Activated T-helper 9 cell treated with anti-CD3 and anti-CD28 coated beads, Interleukin-2, amount 50 U/mL, for 16 hours (primary cell): ENCODE measurements at places on chromosomes 11 and 22.

DNA sequence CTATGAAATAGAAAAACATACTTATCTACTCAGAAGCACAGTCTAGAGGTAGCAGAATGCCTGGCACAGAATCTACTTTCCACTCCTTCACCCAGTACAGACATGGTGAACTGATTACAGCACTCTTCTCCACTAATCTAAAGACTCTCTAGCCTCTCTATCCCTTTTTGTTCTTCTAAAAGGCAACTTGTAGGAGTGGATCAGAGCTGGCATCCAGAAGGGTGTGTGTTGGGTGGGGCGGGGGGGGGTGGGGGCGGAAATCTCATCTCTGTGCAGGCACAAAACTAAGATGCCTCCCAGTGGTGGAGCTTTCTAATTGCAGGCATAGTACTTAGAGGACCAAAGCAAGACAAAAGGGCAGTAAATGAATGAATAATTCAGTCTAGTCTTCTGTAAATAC, 11.5 kb upstream of the EMID1 start:
- no peak for DNase-seq

DNA sequence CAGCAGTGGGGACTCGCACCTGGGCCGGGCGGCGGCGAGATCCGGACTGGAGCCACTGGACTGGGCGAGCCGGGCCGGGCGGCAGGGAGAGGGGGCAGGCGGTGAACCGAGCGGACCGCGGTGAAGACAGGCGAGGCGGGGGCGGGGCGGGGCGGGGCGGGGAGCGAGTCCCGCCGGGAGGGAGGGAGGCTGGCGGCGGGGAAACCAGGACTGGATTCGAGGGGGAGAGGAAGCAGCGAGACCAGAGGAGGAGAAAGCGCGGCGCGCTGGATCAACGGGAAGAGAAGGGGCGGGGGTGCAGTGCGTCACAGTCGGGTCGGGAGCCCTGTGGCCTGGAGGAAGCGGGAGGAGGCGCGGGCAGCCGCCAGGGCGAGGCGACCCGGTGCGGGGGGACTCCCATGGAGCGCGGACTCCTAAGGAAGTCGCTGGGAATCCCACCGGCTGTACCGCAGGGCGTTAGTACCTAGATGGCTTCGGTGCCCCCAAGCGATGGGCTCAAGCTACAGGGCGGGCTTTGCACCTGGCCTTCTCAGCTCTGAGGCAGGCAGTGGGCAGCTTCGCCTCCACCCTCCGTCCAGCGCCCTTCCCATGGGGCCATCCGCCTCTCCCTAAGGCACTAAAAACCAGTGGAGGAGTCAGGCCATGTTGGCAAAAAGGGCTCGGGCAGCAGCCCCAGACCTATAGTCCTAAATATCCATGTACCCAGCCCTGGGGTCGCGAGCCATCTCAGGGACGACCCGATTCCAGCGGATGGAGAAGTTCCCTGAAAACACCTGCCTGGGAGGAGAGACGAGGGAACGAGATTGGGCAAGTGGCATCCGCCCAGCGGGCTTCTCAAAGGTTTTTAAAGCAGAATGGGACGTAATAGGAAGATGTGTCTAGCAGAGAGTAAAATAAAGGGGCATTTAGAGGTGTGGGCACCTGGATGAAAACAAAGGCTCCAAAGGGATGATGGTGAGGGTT, at the start of gene TMEM121B:
Gene TMEM121B (minus strand): TSS at position 128 of the 963 bp plus-strand sequence. CDS start 233 bp downstream, outside the sequence.
- DNase-seq = no peak

DNA sequence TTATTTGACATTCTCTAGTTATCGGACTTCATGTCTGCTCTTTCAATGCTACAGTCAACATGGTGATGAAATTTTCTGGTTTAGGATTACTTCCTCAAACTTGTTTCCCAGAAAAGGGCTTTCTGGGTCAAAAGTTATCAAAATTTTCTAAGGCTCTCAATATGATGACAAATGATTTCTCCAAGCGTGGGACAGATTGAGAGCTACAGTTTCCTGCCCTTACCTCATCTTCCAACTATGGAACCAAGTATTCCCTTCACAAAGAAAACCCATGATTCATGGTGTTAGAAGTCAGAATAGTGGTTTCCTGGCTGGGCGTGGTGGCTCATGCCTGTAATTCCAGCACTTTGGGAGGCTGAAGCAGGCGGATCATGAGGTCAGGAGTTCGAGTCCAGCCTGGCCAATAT, 17.8 kb downstream of the MYO18B start:
- DNase-seq = no peak

DNA sequence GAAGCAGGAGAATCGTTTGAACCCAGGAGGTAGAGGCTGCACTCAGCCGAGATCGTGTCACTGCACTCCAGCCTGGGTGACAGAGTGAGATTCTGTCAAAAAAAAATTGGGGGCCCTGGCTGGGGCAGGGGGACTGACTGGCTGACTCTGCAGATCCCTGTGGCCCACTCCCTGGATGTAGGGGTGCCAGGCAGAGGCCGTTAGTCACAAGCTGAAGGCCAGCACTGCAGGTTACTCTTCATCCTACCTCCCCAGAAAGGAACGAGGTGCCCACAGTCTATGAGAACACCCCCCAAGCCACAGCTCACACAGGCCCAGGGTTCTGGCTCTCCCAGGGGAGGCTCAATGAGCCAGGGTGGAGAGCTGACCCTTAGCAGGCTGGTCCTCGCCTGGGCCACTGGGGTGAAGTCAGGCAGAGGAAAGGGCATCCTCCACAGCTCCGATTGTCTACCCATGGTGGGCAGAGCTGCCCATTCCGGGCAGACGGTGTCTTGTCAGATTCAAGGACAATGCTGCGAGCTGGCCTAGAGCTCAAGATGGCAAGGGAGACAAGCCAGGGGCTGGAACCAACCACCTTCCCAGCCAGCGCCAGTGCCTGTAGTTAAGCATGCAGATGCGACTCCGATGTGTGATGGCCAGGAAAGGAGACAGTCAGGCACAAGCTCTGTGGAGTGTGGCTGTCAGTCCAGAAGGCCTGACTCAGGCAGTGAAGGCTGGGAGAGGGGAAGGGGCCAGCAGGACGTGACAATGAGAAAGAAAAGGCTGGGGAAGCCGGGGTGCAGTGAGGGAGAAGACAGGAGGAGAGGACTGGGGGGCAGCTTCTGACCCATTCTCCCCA, 12.4 kb downstream of the C11orf24 start:
- no peak for DNase-seq

- DNase-seq = no peak
These were observed 55.3 kb downstream of the GRAMD4 start for GRCh38 chr22:46675479-46675878.

GRCh38 chr22:17132112-17132511, 11.0 kb upstream of the TMEM121B start:
- no peak for DNase-seq

DNA sequence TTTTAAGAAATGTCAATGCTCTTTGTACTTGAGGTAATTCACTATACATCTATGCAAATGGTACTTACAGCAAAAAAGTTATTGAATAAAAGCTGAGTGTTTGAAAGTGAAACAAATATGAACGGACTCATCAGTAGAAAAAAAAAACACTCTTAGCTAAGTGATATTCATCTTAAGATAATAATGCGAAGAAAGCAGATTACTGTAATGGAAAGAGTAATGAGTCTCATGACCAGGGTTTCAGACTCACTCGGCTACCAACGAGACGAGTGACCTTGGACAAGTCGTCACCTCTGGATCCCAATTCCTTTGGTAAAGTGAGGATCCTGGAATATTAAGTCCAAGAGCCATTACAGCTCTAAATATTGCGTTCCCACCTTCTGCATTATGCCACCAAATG, 57.0 kb downstream of the PACSIN2 start:
- no peak for DNase-seq

DNA sequence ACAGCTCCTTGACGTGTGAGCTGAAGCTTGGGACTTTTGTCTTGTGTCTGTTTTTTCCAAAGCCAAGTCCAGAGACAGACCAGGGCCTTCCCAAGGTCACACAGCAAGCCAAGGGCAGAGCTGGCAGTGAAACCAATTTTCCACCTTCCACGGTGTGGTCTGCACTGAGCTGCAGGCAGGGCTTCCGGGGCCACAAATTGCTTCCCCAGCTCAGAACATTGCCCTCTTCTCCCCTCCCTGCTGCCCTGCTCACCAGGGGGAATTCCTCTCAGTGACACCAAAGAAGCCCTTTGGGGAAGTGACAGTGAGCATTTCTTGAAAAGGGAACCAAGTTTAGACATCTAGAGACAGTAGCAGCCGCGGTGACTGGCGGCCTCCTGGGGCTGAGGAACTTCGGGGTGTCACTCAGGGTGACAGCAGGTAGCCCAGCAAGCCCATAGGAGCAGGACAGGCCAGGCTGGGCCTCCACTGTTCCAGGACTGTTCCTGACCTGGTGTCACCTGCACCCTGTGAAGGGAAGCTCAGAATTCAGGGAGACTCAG, 9.2 kb downstream of the FXYD2 start:
- peak; percentile 54 for DNase-seq

GRCh38 chr11:128324531-128325141, 262.7 kb downstream of the ETS1 start:
- peak; percentile 69 for DNase-seq

DNA sequence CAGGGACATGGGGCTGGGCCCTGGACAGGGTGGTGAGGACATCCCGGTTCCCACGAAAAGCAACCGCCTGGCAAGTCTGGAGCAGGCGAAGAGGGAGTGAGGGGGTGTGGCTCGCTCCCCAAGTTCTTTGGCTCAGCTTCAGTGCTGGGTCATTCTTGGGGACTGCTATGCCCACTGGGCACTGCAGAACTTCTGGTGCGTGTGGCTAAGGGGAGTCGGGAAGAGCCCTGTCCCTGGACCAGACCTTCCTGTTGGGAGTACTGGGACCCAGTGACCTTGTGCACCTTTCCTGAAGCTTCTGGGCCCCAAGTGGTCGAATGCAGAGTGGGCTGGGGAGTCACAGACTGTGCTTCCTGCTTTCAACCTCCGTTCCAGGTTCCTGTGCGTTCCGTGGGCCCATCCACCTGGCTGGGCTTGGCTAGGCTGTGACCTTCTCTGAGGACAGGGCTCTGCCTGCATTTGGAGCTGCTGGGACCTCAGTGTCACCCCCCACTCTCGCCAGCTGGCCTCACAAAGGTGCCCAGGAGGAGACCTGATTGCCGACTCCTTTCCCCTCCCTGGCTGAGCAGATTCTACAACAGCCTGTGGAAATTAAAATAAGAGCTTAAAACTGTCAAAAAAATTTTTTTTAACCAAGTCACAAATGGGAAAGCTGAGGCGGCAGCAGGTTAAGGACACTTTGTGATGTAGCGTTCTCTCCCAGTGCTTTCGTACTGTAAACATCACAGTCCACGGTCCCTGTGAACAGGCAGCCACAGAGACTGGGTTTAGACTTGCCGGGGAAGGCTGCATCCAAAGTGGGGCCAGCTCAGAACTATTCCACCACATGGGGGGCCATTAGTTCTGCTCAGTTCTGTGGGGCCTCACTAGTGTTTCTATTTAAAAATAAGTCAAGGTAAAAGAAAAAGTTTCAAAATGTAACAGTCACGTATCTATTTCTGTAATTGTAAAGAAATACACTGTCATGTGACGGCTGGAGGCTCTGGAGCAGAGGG, 63.8 kb upstream of the WNT7B start:
- DNase-seq = no peak

GRCh38 chr11:14443638-14444037, 56.0 kb downstream of the COPB1 start:
- DNase-seq = no peak

DNA sequence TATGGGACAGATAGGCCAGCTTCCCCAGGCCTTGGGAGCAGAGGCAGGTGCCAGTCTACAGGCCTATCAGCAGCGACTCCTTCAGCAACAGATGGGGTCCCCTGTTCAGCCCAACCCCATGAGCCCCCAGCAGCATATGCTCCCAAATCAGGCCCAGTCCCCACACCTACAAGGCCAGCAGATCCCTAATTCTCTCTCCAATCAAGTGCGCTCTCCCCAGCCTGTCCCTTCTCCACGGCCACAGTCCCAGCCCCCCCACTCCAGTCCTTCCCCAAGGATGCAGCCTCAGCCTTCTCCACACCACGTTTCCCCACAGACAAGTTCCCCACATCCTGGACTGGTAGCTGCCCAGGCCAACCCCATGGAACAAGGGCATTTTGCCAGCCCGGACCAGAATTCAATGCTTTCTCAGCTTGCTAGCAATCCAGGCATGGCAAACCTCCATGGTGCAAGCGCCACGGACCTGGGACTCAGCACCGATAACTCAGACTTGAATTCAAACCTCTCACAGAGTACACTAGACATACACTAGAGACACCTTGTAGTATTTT, 26.6 kb upstream of the L3MBTL2 start:
- DNase-seq = no peak

DNA sequence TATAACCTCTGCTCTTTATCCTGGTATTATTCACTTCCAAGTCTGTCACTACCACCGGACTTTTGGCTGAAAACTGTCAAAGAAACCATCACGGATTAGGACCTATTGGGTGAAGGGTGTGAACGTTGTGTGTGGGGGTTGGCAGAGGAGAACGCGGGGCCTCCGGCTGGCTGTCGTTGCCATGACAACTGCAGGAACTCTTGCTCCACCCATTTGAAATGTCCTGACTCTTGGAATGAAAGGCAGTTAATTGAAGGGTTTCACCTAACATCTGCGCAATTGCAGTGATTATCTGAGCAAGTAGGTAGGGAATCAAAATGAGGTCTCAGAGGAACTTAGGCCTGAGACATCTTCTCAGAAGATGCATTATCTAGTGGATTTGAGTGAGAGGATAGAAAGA, 60.9 kb upstream of the CLMP start:
- DNase-seq = no peak

- no peak for DNase-seq
These were observed 4.2 kb upstream of the STIP1 start for GRCh38 chr11:64181506-64182411.

DNA sequence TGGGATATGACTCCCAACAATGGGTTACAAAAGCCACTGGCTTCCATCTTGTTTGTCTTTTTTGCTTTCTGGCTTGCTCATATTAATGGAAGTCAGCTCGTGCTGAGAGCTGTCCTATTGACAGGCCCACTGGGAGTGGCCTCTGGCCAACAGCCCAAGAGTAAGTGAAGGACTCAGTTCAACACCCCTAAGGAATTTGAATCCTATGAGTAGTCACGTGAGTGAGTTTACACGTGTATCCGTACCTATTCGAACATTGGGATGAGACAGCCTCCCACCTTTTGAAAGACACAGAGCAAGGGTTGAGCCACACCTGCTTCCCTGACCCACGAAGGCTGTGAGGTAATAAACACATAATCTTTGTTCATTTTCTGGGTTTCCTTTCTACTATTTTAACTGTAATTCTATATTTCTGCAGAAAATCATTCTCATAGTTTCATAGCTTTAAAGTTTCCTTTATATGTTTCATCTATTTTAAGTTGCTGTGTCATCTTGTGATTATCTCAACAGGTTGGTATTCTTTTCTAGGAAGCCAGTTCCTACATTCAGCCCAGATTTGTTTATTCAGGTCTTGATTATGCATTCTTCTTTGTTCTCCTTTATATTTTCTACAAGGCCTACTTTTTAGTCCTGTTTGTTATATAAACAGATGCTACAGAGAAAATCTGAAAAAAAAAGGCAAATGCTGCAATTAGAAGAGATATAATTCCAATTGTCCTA, 802.3 kb downstream of the CNTN5 start:
- DNase-seq = no peak

GRCh38 chr11:44977493-44977984, 26.9 kb upstream of the TP53I11 start:
- DNase-seq = no peak
